ENCODE measurements at places on chromosomes 6 and 20.

GRCh38 chr20:53750827-53751619 lies 157.4 kb upstream of the ZNF217 start:
- H3K27ac ChIP-seq: peak overlapping the region; percentile 34
- H3K4me1 ChIP-seq: peaks cover 3% of the 10 kb centered on the region

DNA sequence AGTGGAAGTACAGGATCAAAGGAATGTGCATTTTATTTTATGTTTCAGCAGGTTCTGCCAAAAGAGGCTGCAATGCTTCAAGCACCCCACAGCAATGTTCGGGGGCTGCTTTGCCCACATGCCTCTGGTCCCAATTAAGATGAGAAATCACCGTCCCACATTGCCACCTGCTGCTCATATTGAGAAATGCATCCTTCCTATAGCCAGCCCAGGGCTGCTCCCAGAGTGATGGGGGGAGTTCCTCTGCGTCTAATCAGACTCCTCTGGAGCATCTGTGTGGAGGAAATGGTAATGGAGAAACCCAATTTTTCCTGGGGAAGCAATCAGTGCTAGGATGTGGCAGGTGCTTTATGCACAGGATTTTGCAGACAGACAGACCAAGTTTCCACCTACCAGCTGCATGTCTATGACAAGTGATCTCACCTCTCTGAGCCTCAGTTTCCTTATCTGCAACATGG lies 33.7 kb downstream of the PTGIS start:
- H3K27me3 ChIP-seq: no peaks in the 10 kb centered on the region
- H3K4me3 ChIP-seq: no peak overlapping the region
- H3K27ac ChIP-seq: peak overlapping the region; percentile 0
- no peaks in the 10 kb centered on the region for H3K4me1 ChIP-seq
- DNase-seq: no peak

DNA sequence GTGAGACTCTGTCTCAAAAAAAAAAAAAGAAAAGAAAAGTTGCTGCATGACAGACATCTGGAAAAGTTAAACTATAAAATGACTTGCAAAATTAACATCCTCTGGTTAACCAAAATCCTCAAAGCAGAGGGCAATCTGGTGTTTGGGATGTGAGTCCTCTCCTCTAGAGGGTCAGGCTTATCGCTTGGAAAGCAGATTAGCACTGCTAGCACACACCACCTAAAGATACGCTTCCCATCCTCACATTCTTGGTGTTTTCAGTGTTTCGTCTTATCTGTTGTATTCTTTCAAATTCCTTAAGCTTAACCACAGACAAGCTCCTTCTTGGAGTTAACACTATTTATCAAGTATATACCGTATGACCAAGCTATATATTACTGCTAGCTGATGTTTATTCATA lies 198.0 kb downstream of the SOX4 start:
- H3K27me3 ChIP-seq: no peaks in the 10 kb centered on the region
- H3K36me3 ChIP-seq: no peaks in the 10 kb centered on the region
- no peaks in the 10 kb centered on the region for H3K4me1 ChIP-seq
- no peak for DNase-seq

- H3K4me1 ChIP-seq: no peaks in the 10 kb centered on the region
- H3K36me3 ChIP-seq: no peaks in the 10 kb centered on the region
- H3K27me3 ChIP-seq: no peaks in the 10 kb centered on the region
- H3K4me3 ChIP-seq: no peak overlapping the region
- DNase-seq: no peak
Measured at GRCh38 chr20:17171746-17172280, 55.0 kb upstream of the PCSK2 start.

- no peak for DNase-seq
- no peaks in the 10 kb centered on the region for H3K4me1 ChIP-seq
- no peaks in the 10 kb centered on the region for H3K27me3 ChIP-seq
- peak within 1 kb of the TSS; percentile 65 for H3K27ac ChIP-seq
- H3K4me3 ChIP-seq: peak within 1 kb of the TSS; percentile 39
- H3K36me3 ChIP-seq: no peaks in the 10 kb centered on the region
Measured at GRCh38 chr20:32052090-32052777, at the start of gene HCK. TSS of gene HCK (plus strand) at chr20:32052242.

DNA sequence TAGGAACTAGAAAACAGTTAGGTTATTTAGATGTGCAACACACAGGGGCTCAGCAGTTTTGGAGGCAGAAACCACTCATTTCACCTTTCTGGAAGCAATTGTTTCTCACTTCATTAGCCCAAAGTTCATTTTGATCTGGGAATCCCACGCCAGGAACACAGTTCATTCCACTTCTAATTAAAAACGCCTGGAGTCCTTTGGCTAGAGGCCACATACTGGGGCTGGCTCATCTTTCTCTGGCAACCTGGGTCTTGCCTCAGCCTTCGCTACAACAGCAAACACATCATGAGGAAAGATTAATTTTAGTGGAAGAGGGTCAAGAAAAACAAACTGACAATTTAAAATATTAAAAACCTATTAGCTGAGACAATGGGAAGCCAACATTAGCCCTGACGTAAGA lies 69.7 kb downstream of the RFPL4B start:
- H3K36me3 ChIP-seq: no peaks in the 10 kb centered on the region
- H3K27ac ChIP-seq: no peak overlapping the region
- DNase-seq: no peak
- H3K4me3 ChIP-seq: no peak overlapping the region

DNA sequence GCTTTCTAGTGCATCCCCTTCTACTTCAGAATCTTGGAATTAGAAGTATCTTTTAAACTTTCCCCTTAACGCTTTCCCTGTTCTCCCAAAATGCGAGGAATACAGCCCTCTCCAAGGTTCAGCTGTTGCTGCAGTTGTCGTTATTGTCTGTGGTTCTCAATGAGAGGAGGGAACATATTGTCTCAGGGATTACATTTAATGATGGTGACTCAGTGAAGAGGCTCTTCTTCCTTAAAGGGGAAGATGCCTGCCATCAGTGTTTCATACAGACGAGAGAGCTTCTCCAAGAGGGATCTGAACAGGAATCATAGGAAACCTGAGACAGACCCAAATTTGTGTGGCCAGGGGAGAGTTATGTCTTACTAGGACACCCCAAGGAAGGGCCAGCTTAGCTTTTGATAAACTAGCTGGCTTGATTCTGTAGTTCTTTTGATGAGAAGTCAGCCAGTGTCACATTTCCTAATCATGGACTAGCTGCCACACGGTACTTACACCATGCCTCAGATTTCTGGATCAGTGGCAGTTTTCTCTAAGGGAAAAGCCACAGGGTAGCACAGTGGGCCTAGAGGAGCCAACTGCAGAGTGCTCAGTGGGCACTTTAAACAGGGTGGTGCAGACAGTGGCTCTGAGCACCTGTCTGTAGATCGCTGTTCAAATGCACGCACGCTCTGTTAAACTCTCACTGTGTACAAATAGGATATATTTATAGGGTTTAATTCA lies 59.7 kb upstream of the TMEM181 start:
- DNase-seq: no peak
- no peaks in the 10 kb centered on the region for H3K27me3 ChIP-seq
- no peak overlapping the region for H3K4me3 ChIP-seq
- no peaks in the 10 kb centered on the region for H3K4me1 ChIP-seq
- peaks cover 24% of the 10 kb centered on the region for H3K36me3 ChIP-seq

DNA sequence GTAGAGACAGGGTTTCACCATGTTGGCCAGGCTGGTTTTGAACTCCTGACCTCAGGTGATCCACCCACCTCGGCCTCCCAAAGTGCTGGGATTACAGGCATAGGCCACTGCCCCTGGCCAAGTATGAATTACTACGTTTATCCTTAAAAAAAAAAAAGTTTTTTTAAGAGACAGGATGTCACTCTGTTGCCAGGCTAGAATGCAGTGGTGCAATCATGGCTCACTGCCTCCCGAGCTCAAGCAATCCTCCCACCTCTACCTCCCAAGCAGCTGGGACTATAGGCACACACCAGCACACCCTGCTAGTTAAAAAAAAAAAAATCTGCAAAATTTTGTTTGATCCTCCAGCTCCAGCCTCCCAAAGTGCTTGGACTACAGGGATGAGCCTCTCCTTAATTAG lies 23.1 kb downstream of the IYD start:
- H3K4me1 ChIP-seq: no peaks in the 10 kb centered on the region
- H3K4me3 ChIP-seq: no peak overlapping the region
- H3K27ac ChIP-seq: no peak overlapping the region

DNA sequence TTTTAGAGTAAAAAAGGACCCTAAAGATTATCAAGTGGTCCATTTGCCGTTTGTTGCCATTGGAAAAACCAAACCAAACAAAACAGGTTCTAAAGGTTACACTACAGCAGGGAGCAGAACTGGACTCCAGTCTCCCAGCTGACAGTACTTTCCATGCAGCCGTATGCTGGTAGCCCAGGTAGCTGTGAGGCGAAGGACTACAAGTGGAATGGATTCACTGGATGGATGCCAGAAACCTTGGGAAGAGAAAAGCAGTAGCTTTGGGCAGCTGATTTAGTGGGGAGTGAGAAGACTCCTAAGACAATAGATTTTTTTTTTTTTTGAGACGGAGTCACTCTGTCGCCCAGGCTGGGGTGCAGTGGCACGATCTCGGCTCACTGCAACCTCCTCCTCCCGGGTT lies 88.3 kb downstream of the SASH1 start:
- H3K4me1 ChIP-seq: peaks cover 14% of the 10 kb centered on the region
- DNase-seq: no peak
- H3K27ac ChIP-seq: no peak overlapping the region
- no peak overlapping the region for H3K4me3 ChIP-seq
- H3K36me3 ChIP-seq: no peaks in the 10 kb centered on the region

DNA sequence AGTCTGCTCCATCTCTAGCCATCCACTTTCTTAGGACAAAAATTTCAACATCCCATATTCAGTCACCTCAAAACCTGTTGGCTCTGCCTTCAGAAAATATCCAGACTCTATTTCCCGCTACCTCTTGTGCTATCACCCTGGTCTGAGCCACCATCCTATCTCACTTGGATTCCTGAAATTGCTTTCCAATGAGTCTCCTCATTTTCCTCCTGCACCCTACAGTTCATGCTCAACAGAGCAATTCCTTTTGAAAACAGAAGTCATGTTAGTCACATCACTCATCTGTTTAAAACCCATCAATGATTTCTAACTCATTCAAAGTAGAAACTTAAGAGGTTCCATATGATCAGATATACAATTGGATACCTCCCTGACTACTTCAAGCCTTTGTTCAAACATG lies 229.9 kb downstream of the ADGRG6 start:
- no peak overlapping the region for H3K27ac ChIP-seq
- no peaks in the 10 kb centered on the region for H3K4me1 ChIP-seq
- no peaks in the 10 kb centered on the region for H3K36me3 ChIP-seq
- no peaks in the 10 kb centered on the region for H3K27me3 ChIP-seq

DNA sequence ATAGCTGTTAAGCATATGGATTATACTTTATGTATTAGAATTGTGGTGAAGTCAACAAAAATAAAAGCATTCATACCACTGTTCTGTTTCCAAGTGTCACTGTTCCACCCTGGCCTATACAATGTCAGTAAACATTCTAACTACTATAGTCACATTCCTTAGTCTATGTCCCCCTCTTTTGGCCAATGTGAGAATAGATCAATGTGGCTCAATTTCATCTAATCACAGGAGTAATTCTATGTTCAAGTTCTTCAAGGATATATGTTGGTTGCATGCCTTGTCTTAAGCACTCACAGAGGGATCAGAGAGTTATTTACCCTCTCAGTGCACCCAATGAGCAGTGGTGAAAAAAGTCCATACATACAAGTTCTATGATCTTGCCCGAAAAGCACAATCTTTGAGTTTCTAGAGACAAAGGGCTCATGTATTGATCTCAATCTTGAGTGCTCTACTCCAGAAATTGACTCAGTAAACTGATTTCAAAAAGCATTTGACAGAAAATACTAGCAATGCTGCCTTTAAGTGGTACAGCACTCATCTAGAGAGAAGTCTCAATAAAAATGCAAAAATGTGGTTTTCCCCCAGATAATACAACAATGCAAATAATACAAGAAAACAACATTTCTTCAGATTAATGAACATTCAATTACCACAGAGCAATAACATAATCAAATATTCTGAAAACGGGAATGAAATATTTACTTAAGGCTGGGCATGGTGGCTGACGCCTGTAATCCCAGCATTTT lies 16.5 kb downstream of the SMLR1 start:
- DNase-seq: no peak
- H3K27ac ChIP-seq: no peak overlapping the region
- no peaks in the 10 kb centered on the region for H3K27me3 ChIP-seq

- no peaks in the 10 kb centered on the region for H3K36me3 ChIP-seq
- DNase-seq: no peak
- no peak overlapping the region for H3K4me3 ChIP-seq
- H3K27me3 ChIP-seq: no peaks in the 10 kb centered on the region
Measured at GRCh38 chr6:142952614-142953013, 7.6 kb upstream of the HIVEP2 start.

DNA sequence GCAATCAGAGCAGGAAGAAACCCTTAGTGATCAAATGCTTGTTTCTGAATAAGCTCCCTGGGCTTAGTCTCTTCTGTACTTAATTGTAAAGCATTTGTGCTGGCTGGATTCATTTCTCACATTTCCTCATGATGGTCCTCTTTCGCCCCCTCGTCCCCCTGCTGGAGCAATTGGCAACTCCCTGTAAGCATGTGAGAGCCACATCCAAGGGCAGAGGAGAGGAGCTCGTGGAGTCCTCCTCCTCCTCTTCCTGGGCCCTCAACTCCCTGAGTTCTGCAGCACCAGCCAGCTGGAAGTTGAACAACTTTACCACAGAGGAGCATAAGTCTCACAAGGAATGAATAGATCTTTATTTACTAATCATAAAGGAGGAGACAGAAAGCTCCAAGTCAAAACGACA lies 12.6 kb downstream of the ANKEF1 start:
- H3K36me3 ChIP-seq: no peaks in the 10 kb centered on the region
- DNase-seq: no peak
- H3K4me3 ChIP-seq: no peak overlapping the region
- no peaks in the 10 kb centered on the region for H3K27me3 ChIP-seq
- H3K27ac ChIP-seq: no peak overlapping the region
- H3K4me1 ChIP-seq: no peaks in the 10 kb centered on the region

GRCh38 chr6:79784395-79784753 lies 153.2 kb downstream of the SH3BGRL2 start:
- no peaks in the 10 kb centered on the region for H3K27me3 ChIP-seq
- no peak overlapping the region for H3K27ac ChIP-seq
- H3K4me3 ChIP-seq: no peak overlapping the region

DNA sequence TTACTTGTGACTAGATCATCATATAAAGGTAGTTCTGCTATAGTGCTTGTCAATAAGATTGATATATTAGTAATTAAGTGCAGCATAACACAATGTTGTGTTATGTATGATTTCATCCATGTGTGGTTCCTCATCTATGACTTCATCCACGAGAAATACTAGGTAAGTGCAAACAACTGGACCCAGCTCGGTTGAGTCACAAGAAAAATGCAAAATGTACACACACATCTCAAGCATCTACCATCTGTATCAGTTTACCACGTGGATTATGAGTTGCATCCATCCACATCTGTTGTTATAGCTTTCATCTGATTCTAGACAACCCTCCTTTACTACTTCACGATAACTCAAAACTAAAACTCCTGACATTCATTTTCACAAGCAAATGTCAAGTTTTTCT lies 517.0 kb upstream of the CITED2 start:
- H3K4me1 ChIP-seq: no peaks in the 10 kb centered on the region
- H3K27ac ChIP-seq: no peak overlapping the region
- H3K36me3 ChIP-seq: no peaks in the 10 kb centered on the region

- peaks cover 14% of the 10 kb centered on the region for H3K4me1 ChIP-seq
- H3K27ac ChIP-seq: peak overlapping the region; percentile 65
- H3K36me3 ChIP-seq: no peaks in the 10 kb centered on the region
- peak; percentile 85 for DNase-seq
Measured at GRCh38 chr20:58148891-58149290, 79.6 kb downstream of the ANKRD60 start.
